ENCODE measurements at places on chromosomes 5 and 9. TPM values are rescaled to one million over a fixed set of nuclear protein-coding genes. Genes with fewer than 3 reads are reported as not detected.

IRX2 gene
- 5.3 TPM for total RNA-seq

LCN15 gene
- total RNA-seq = not detected

COMMD10 gene
- total RNA-seq = 33.3 TPM

CAMK4 gene
- 0.52 TPM for total RNA-seq

MZB1 gene
- total RNA-seq = not detected

FREM1 gene
- not detected for total RNA-seq

LIFR gene
- total RNA-seq = 16.6 TPM

FRMPD1 gene
- total RNA-seq = 1.1 TPM

JAKMIP2 gene
- 0.52 TPM for total RNA-seq

CXCL14 gene
- total RNA-seq = not detected

PCDHGA1 gene
- total RNA-seq = 7.1 TPM

LPAR1 gene
- 47.5 TPM for total RNA-seq

CSF2 gene
- total RNA-seq = not detected

LRRTM2 gene
- total RNA-seq = under 0.01 TPM

ANKRD34B gene
- not detected for total RNA-seq

SAXO1 gene
- total RNA-seq = 0.06 TPM

PCDHGB6 gene
- 0.32 TPM for total RNA-seq

ADAMTS6 gene
- total RNA-seq = 28.7 TPM

ADGRV1 gene
- total RNA-seq = not detected

IL9 gene
- total RNA-seq = not detected

ENG gene
- total RNA-seq = 47.5 TPM

CENPK gene
- total RNA-seq = 41.5 TPM

OLFML2A gene
- 6.2 TPM for total RNA-seq

SLF1 gene
- 15.0 TPM for total RNA-seq

IFNA2 gene
- not detected for total RNA-seq

HMMR gene
- total RNA-seq = 127 TPM

B4GALT7 gene
- 28.8 TPM for total RNA-seq

PCDHGA7 gene
- 0.57 TPM for total RNA-seq

CD14 gene
- 0.96 TPM for total RNA-seq

All from LHCN-M2 (cell line).